CD4-positive, alpha-beta T cell treated with Interleukin-15 for 4 hours (primary cell): ENCODE measurements at places on chromosomes 4 and X.

DNA sequence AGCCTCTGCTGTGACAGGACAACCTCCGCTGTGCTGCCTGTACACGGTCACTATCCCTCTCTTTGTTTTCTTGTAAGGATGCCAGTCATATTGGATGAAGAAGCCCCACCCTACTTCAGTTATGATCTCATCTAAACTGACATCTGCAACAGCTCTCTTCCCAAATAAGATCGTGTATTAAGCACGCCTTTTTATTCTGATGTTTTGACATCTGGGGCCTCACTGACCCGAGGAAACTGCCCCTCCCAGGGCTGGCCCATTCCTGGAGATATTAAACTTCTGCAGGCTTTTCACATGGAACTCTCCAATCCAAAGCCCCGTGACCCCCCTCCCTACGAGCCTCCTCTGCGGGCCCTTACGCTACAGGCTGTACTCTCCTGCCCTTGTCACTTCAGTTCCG is 232.0 kb downstream of the ARHGAP10 start:
- DNase-seq: no peak

DNA sequence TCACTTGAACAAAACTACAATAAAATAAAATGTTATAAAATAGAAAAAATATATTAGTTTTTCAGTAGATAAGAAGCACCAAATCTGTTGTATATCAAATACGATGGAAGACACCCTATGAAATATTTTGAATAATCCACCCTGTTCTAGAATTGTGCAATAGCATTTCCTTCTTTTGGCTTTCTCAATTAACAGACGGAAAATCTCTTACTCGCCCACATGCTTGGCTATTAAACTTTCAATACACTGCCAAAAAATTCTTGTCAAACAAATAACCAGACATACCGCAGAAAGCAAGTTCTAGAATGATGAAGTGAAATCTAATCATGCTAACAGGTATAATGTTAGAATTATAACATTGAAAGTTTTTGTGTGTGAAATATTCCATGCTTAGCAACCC is 671.6 kb upstream of the SLIT2 start:
- DNase-seq: no peak

GRCh38 chrX:41029332-41029731 is 55.9 kb upstream of the USP9X start:
- DNase-seq: no peak

DNA sequence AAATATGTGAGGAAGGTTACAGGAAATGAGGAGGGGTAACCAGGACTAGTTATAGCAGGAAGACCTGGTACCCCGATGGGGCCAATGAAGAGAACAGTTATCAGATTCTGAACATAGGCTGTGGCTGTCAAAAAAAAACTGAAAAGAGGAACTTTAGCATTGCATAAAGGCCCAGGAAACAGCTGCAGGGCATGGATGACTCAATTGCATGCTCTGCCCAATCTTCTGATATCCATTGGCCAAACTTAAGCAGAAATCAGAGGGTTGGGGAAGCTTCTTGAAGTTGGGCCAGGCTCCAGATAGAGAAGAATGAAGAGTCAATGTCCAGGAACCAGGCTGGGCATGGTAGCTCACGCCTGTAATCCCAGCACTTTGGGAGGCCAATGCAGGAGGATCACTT is 1222.4 kb upstream of the PRKX start:
- no peak for DNase-seq

DNA sequence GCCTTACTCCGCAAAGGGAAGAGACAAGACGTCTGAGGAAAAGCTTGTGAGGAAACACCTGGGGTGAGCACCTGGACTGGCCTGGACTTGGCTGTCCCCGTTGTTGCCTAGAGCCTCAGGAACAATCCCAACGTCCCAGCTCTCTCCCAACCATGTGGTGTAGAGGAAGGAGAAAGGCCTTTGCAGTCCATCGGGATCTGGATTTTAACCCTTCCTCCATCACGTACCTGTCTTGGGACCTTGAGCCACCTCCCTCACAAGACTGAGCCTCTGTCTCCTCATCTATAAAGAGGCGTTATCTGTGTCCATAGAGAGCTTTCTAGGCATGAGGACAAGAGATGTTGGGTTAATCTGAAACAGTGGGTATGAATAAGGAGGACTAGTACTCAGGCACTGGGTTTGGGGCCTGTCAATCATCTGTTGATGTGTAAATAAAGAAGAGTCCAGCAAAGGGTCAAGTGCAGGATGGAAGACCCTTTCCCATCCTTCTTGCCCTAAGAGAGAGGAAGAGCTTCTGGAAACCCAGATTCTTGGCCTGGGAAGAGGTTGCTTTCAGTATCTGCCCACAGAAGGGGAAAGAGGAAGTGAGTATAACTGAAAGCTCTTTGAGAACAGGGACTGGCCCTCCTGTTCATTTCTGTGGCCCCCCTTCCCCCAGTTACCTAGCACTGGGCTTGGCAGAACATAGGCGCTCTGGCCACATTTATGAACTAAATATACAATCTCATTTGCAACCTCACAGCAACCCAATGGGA is 137.1 kb downstream of the PJA1 start:
- no peak for DNase-seq

DNA sequence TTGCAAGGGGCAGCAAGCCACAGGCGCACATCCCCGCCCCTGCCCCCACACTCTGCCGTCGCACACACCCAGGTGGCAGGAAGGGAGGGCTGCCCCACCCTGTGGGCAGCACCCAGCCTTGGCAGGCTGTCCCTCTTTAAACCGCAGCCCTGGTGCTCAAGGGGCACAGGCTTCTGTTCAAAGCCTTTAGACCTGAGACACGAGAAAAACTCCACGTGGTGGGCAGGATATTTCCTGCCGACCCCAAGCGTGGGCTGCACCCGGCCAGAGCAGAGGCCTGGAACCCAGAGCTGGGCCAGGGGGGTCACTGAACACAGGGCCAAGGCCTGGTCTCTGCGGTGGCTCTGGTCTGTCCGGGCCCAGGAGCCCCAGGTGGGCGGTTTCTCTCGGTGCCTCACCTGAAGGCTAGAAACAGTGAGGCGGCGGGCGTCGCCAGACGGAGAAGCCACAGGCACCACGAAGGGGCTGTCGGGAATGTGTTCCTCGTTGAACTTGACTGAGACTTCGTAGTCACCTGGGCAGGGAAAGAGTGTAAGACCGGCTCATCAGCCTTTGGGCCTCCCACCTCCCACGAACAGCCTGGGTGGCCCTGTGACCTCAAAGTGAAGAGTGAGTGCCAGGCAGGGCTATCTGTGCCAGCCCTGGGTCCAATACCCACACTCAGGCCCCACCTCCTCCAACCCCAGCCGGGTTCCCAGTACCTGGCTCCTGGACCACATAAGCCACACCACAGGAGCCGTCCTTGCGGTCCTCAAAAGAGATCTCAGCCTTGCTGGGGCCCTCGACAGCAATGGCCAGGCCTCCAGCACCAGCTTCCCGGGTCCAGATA is 23.0 kb downstream of the FLNA start:
- DNase-seq: peak; percentile 56

DNA sequence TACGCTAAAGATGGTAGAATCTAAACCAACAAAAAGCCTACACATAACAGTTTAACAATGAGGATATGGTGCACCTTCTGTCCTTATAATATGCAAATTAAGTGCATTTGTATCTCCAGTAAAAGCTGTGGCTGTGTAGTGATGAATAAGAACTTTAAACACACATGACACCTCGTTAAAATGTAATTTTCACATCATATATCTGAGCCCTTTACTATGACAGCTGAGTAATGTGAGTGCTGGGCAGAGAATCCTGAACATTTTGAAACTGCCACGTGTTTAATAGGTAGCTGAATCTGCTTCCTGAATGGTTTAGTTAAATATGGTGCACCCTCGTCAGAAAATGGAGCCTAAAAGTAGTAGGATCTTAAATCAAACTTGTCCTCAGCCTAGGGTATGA is 540.8 kb downstream of the ADGRL3 start:
- DNase-seq: no peak

DNA sequence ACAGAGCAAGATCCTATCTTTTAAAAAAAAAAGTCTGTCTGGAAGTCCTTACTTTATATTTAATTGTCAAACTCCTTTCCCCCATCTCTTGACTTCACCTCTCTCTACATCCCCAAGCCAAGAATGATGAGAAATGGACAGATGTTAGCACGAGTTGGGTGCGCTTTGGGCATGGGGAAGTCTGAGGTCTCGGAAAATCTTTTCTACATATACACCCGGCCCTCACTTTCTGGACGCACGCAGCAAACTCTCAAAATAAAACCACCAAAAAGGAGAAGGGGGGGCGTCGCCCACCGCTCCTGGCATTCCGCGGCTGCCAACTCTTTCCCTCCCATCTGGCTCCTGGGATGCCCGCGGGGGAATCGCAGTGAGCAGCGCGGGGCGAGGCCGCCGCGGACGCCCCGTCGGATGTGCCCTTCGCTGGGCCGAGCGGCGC is 756 bp downstream of the IGFBP7 start:
- DNase-seq: no peak

DNA sequence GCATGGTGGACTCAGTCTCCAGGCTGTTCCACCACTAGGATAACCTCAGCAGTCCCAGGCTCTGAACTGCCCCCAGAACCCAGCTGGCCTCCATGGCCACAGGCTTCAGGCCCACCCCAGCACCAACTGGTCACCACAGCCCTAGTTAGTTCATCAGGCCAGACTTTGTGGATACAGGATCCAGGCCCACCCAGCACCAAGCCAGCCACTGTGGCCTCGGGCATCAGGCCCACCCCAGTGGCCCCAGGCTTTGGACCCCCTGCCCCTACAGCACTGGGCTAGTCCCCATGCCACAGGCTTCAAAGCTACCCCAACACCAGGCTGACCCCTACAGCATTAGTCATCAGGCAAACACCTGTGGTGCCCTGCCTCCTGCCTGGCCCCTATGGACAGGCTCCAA is 50.0 kb downstream of the ZCCHC13 start:
- DNase-seq: no peak

- no peak for DNase-seq
Observed at GRCh38 chr4:175772170-175772705, 39.8 kb downstream of the GPM6A start.

GRCh38 chrX:39324233-39324930 is 523.1 kb downstream of the MID1IP1 start:
- DNase-seq: no peak

DNA sequence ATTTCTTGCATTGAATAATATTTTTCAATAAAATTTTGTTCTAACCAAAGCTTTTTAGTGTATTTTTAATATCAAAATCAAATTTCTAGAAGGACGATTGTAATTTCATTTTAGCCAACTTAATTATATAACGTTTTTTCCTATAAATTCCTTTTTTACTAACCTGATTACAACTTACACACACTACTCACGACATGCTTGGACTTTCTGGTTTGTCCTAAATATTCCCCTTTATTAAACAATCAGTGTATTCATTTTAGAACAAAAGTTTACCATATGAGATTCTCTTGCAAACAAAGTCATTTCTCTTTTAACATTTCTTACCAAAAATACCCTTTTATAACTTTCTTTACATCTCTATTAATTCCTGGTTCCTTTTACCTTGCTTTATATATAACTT is 173.7 kb downstream of the PWWP3B start:
- no peak for DNase-seq

GRCh38 chrX:148811236-148811635 is 310.8 kb downstream of the AFF2 start:
- no peak for DNase-seq

DNA sequence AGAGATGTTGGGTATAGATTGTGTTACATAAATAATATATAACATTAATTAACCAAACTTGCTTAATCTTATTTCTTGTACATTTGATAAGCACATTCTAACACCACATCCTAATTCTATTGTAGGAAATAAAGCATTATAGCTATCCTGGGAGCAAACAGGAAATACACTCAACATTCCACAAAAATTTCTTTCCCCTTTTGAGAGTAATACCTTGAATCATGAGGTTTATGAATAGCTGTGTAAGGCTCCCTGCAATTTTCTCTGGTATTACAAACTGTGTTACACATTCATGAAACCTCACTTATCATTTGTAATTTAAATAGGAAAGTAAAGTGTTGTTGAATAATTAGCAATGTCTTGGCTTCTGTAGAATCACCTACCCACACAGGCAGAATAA is 95.1 kb downstream of the TMEM47 start:
- DNase-seq: no peak

- no peak for DNase-seq
Observed at GRCh38 chr4:37425857-37426256, 181.3 kb downstream of the NWD2 start.

- no peak for DNase-seq
Observed at GRCh38 chrX:9473708-9474107, 8.8 kb downstream of the TBL1X start.

DNA sequence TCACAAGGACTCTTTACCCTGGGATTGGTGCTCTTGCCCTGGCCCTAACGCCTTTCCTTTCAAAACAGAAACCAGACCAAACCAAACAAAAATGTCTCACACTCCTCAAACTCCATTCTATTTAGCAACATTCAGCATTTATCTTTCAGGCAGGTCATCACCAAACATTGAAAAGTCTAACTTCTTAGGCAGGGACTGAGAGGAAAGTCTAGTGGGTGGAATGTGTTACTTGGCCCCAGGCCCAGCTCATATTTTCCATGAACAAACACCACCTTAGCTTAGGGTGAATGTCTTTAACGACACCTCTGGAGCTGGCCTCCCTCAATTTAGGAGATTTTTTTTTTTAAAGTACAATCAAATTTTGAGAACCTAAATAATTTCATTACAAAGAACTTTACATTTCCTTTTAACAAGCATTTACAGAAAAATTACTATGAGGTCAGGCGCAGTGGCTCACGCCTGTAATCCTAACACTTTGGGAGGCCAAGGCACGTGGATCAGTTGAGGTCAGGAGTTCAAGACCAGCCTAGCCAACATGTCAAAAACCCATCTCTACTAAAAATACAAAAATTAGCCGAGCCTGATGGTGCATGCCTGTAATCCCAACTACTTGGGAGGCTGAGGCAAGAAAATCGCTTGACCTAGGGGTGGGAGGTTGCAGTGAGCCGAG is 10.2 kb upstream of the N4BP2 start:
- no peak for DNase-seq

DNA sequence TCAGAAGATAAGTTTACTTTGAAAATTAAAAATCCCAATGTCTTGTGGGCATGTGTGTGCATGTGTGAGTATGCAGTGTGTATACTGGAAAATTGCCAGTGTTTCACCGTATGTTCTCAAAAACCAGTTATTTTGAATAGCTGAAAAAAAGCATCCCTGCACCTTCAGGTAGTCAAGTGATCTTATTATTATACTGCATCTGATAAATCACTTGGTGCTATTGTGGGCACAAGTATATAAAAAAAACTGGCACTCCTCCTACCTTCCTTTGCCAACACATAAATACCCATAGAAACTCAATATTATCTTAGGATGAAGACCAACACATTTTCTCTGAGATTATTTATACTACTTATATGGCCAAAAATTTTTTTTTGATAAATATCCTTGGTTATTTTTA is 91.5 kb upstream of the MAP9 start:
- no peak for DNase-seq

DNA sequence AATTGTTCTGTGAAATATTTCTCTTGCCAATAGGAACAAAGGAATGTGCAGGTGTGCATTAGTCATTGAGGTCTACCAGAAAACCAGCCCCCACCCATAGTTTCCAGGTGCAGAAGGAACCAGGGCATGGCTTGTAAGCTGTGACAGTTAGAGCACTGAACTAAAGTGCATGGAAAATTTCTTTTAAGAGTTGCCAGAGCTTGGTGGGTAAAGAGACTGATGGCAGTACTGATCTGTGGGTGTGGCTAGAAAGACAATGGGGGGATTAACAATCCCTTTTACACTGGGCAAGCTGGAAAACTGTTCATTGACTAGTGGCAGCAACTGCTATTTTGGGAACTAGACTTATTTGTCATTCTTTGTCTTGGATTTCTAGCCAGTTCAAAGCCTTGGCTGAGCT is 326.9 kb downstream of the PCDH19 start:
- DNase-seq: no peak
